ENCODE measurements at places on chromosomes 6 and 20.

DNA sequence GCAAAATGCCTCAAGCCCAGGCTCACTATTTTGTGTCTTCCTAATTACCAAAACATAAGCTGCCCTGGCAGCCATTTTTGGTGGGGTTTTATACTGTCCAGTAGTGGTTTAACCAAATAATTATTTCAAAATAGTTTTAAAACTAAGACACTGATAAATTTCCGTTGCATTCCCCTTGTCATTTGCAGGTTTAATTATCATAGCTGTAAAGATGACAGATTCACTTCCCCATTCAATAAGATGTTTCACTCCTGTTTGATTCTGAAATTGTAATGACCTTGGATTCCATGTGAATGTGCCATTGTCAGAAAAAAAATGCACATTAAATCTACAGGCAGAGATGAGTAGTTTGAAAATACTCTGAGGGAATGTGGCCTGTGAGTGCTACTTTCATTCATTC is 172.0 kb downstream of the COL9A1 start:
- no peak for DNase-seq
- no peaks in the 10 kb centered on the region for H3K4me1 ChIP-seq
- H3K27ac ChIP-seq = no peak overlapping the region
- peaks cover 18% of the 10 kb centered on the region for H3K27me3 ChIP-seq
- no peaks in the 10 kb centered on the region for H3K36me3 ChIP-seq
- H3K4me3 ChIP-seq = no peak overlapping the region

GRCh38 chr6:8059129-8059528 is 5.1 kb downstream of the BLOC1S5 start:
- DNase-seq = no peak
- peaks cover 11% of the 10 kb centered on the region for H3K4me1 ChIP-seq
- H3K4me3 ChIP-seq = no peak overlapping the region
- no peak overlapping the region for H3K27ac ChIP-seq
- peaks cover 11% of the 10 kb centered on the region for H3K36me3 ChIP-seq

DNA sequence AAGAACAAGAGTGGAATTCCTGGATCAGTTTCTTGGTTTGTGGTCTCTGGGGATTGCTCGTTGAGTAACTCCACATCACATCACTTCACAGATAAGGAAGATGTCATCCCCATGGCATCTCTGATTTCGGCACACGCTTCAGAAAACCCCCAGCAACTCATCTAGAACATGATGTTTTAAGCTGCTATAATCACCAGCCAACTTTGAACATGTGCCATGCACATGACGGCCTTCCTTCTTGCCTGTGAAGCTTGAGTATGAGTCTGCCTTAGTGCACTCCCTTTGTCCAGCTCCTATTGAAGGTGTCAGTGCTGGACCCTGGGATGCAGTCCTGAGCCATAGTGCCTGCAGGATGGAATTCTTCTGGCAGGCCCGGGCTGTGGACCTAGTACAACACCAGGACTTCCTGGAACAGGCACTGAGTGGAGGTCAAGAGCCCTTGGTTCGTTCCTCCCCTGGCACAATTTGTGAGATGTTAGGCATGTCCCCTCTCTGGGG is 231.5 kb upstream of the SUPT3H start:
- H3K4me3 ChIP-seq = no peak overlapping the region
- H3K27me3 ChIP-seq = no peaks in the 10 kb centered on the region
- H3K27ac ChIP-seq = no peak overlapping the region
- DNase-seq = no peak
- peaks cover 19% of the 10 kb centered on the region for H3K4me1 ChIP-seq

- peaks cover 8% of the 10 kb centered on the region for H3K36me3 ChIP-seq
- no peaks in the 10 kb centered on the region for H3K27me3 ChIP-seq
- no peak overlapping the region for H3K4me3 ChIP-seq
Measured at GRCh38 chr6:150890346-150890745, 24.8 kb downstream of the MTHFD1L start.

DNA sequence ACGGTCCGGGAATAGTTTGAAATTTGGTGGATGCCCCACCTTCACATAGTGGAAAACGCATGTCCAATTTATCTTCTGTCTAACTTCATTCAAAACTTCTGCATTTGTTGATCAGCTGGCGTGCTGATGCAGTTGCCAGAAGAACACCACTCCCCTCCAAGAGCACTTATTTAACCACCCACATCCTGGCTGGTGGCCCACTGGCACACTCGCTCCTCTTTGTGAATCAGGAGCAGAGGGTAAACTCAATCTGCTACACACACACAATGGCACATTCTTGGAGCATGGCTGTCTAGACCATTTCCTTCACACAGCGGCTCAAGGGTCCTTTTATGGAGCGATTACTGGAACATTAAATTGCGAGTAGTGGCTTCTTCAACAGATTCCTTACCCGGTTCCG is 55.1 kb upstream of the CEP162 start:
- H3K27me3 ChIP-seq = peaks cover 30% of the 10 kb centered on the region
- DNase-seq = no peak
- no peaks in the 10 kb centered on the region for H3K4me1 ChIP-seq
- H3K27ac ChIP-seq = no peak overlapping the region
- H3K4me3 ChIP-seq = no peak overlapping the region

DNA sequence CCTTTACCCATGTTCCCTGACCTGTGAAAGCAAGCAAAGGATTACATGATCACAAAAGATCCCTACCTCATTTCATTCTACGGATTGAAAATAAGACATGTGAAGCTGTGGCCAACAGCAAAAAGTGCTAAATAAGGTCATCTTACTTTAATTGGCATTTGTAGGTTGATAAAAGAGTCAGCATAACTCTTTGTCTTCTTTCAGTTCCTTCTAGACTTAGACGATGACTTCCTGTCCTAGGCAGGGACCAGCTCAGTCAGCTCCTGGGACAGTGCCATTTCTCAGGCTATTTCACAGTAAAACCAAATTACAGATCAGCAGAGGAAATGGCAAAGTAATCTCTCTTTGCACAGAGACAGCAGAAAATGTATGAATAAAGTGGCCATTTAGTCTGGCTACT is 480.7 kb downstream of the RFPL4B start:
- no peaks in the 10 kb centered on the region for H3K36me3 ChIP-seq
- no peak overlapping the region for H3K27ac ChIP-seq
- H3K4me1 ChIP-seq = no peaks in the 10 kb centered on the region
- no peak for DNase-seq
- H3K4me3 ChIP-seq = no peak overlapping the region

DNA sequence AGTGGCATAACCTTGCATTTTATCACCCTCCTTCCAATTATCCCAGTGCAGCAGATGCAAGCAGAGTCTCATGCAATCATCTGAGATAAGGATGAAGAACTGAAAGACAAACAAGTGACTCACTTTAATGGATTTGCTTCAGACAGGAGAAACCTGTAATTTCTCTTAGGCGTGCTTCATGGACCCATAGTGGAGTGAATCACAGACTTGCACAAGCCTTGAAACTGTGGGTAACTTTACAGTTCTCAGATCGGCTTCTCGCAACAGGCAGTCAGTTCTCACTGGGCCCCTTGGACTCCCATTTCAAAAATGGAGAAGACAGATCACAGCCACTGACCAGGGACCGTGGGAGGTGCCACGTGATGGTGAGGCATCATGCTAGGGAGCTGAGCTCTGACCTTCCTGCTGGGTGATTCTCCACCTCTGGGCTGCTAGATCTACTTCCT is at the start of gene ADGRF4:
ADGRF4 (plus strand) TSS at position 239 of the 446 bp plus-strand sequence. CDS start 8,666 bp downstream, outside the sequence.
- H3K4me1 ChIP-seq = peaks cover 2% of the 10 kb centered on the region
- no peak within 1 kb of the TSS for H3K27ac ChIP-seq
- H3K36me3 ChIP-seq = no peaks in the 10 kb centered on the region
- no peak for DNase-seq
- no peak within 1 kb of the TSS for H3K4me3 ChIP-seq

DNA sequence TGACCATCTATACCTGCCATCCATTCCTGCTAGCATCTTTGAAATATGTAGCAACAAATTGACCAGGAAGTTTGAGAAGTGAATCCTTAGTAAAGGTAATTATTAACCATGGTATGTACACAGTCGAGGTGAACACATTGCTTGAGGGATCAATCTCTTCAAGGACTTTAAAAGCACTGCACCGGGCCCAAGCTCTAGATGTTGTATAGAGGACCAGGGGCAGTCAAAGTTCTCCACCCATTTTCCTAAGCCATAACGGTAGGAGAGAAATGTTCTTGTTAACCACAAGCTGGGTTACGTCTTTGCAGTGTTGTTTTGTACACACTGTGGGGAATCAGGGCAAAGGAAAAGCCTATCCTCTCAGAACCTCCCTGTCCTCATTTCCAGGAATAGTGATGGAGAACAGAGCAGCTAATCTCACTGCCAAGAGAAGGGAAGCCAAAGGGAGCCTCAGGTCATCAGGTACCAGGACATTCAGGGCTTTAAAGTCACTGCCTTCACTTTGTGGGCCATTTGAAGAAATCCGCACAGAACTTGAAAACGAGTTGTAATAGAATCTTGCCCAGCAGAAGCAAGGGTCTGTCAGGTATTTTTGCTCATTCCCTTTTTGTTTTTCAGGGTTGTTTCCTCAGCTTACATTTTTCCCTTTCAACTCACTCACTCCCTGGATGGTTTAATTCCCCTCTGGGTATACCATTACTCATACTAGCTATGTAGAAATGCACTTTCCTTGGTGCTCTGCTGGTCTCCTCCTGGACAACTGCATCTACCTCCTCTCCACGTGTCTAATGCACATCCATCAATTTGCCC is 5.3 kb upstream of the PM20D2 start:
- H3K4me3 ChIP-seq = no peak overlapping the region
- H3K27ac ChIP-seq = no peak overlapping the region
- H3K36me3 ChIP-seq = peaks cover 5% of the 10 kb centered on the region
- no peaks in the 10 kb centered on the region for H3K27me3 ChIP-seq

GRCh38 chr6:118683881-118684872 is 32.8 kb upstream of the CEP85L start:
- peaks cover 50% of the 10 kb centered on the region for H3K4me1 ChIP-seq
- no peak for DNase-seq
- H3K27ac ChIP-seq = peak overlapping the region; percentile 68

DNA sequence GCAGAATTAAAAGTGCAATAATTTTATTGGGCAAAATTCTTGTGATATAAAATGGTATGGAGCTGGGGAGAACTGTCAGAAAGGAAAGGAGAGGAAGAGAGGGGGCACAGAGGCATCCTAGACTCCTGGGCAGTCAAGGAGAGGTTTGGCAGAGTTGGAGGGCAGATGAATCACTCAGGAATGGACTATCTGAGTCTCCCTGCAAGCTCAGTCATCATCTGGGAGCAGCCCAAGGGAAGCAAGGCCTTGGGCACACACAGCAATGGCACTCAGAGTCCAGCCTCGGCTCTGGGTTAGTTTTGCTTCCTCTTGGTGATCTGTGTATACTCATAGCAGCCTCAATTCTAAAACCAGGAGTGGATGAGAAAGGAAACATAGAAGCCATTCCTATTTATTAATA is 67.2 kb downstream of the SLC22A1 start:
- H3K27me3 ChIP-seq = peaks cover 8% of the 10 kb centered on the region
- no peak for DNase-seq
- no peak overlapping the region for H3K27ac ChIP-seq

DNA sequence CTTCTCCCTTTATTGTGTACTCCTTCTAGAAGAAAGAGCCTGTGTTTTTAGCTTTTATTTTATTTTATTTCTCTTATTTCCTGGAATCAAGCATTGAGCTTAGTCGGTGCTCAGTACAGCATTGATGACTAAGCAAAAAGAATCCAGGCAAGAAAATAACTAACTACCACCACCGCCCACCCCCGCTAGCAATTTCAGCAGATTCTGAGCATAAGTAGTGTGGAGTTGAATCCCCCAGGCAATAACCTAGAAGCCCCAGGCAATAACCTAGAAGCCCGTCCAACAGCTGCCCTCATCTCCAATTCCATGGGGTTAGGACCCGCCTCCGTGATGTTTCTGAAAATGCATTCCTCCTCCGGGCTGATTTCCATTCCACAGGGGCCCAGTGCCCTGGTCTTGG is 258.0 kb upstream of the TAB2 start:
- peaks cover 3% of the 10 kb centered on the region for H3K36me3 ChIP-seq
- H3K27me3 ChIP-seq = no peaks in the 10 kb centered on the region
- DNase-seq = no peak
- H3K4me3 ChIP-seq = peak overlapping the region; percentile 75
- H3K27ac ChIP-seq = peak overlapping the region; percentile 93
- peaks cover 29% of the 10 kb centered on the region for H3K4me1 ChIP-seq

Measured in T-helper 17 cell (primary cell).